ENCODE measurements at places on chromosomes 6 and 20.

DNA sequence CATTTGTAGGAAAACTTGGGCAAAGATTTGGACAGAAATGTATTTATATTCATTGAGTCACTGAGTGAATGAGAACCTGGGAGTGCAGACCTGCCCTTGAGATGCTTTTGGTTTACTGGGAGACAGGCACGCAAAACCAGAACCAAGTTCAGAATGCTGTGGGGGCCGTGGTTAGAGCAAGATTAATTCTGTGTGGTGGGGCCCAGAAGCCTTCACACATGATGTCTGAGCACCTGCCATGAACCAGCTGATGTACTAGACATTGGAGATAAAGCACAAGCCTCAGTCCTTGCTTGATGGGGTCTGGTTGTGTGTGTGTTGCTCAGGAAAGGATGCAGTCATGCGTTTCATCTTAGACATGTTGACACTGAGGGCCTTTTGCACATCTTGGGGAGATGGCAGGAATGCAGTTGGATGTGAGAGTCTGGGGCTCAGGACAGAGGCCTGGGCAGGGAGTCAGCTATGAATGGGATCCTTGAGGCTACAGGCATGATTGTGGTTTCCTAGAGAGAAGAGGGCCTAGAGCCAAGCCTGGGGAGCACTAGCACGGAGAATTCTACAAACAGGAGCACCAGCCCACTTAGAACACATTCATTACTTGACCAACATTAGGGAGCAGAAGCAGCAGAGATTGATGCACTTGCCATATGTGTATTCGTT, 114.3 kb upstream of the TMEM181 start:
- no peak for DNase-seq
- no peak overlapping the region for H3K4me3 ChIP-seq
- H3K4me1 ChIP-seq = no peaks in the 10 kb centered on the region
- H3K36me3 ChIP-seq = peaks cover 8% of the 10 kb centered on the region

DNA sequence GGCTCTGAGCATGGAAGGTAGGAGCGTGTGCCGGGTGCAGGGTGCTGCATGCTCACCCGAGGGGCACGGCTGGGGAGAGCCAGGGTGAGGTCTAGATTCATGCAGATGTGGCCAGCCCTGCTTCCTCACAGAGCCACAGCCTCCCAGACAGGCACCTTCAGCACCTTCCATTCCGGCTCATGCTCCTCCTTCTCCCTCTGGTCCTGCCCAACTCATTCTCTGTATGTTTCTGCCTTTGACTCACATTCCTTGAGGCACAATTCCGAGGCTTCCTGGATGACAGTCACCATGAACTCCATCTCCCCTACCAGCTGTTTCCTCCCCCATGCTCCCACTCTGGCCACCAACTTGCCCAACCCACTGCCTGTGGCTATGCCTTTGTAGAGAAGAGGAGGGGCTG, 35.4 kb downstream of the DACT2 start:
- no peaks in the 10 kb centered on the region for H3K36me3 ChIP-seq
- no peak for DNase-seq
- no peaks in the 10 kb centered on the region for H3K4me1 ChIP-seq
- no peaks in the 10 kb centered on the region for H3K27me3 ChIP-seq
- H3K4me3 ChIP-seq = no peak overlapping the region
- no peak overlapping the region for H3K27ac ChIP-seq

DNA sequence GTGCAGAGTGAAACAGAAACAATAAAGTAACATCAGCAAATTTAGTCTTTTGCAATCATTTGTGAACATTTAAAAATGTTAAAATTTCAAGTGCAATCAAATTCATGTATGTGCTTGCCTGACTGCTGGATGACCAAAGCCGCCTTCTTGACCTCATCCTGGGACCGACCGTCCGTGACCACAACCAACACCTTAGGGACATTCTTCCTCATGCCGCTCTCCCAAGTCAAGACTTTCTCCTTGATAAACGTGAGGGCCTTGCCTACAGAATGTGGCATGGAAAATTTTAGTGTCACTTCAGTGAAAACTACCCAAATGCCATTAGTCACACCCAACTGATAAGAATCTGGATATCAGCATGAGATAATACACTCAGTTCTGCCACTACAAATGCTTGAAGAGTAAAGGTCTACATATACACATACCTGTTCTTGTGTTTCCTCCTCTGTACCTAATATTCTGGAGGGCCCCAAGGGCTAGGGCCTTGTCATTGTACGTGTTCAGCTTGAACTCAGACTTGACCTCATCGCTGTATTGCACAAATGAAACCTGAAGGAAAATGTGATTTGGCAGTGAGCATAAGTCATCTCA, 86.8 kb downstream of the COL12A1 start:
- peaks cover 12% of the 10 kb centered on the region for H3K36me3 ChIP-seq
- DNase-seq = no peak
- no peaks in the 10 kb centered on the region for H3K27me3 ChIP-seq
- no peak overlapping the region for H3K4me3 ChIP-seq

GRCh38 chr6:148947621-148948444, 201.0 kb downstream of the UST start:
- H3K27ac ChIP-seq = no peak overlapping the region
- no peaks in the 10 kb centered on the region for H3K27me3 ChIP-seq
- H3K4me3 ChIP-seq = no peak overlapping the region
- no peak for DNase-seq
- no peaks in the 10 kb centered on the region for H3K36me3 ChIP-seq
- peaks cover 19% of the 10 kb centered on the region for H3K4me1 ChIP-seq

GRCh38 chr20:62222972-62223371, 2.9 kb upstream of the HRH3 start:
- H3K36me3 ChIP-seq = no peaks in the 10 kb centered on the region
- no peak for DNase-seq
- peaks cover 11% of the 10 kb centered on the region for H3K27me3 ChIP-seq
- peaks cover 22% of the 10 kb centered on the region for H3K4me1 ChIP-seq
- no peak overlapping the region for H3K27ac ChIP-seq

DNA sequence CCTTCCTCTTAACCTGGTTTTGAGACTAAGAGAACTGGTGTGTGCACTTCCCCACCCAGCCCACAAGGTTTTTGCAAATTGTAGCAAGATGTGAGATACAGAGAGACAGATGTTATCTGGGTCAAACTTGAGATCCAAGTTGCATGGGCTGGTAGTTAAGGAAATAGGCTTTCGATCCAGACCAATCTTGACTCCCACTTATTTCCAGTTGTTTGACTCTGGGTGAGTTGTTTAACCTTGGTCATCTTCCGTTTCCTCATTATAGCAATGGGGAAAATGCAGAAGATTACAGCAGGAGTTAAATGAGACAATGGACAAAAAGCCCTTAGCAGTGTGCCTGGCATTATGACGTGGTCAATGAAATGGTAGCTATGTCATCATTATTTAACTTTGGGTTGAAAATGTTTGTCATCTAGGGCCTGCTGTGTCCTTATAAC, 1.7 kb downstream of the SNX21 start:
- peaks cover 62% of the 10 kb centered on the region for H3K4me1 ChIP-seq
- H3K4me3 ChIP-seq = peak overlapping the region; percentile 48
- peak overlapping the region; percentile 99 for H3K27ac ChIP-seq
- no peaks in the 10 kb centered on the region for H3K27me3 ChIP-seq
- no peak for DNase-seq

DNA sequence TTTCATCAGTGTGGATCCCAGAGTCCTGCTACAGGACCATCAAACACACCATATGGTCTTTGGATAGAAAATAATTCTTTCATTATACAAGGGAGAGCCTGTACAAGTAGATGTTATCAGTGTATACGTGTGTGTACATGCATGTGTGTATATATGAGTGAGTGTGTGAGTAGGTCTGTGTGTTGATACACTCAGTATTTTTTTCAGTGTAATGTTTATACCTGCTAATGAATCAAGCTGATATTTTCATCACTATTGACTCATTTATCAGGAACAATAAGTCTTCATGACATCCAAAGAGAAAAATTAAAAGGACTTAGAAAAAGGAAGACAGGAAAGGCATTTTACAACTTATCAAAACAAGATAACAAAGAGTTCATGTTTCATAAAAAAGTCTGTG, 66.5 kb downstream of the EPM2A start:
- no peak overlapping the region for H3K27ac ChIP-seq
- no peaks in the 10 kb centered on the region for H3K27me3 ChIP-seq
- H3K4me1 ChIP-seq = no peaks in the 10 kb centered on the region

DNA sequence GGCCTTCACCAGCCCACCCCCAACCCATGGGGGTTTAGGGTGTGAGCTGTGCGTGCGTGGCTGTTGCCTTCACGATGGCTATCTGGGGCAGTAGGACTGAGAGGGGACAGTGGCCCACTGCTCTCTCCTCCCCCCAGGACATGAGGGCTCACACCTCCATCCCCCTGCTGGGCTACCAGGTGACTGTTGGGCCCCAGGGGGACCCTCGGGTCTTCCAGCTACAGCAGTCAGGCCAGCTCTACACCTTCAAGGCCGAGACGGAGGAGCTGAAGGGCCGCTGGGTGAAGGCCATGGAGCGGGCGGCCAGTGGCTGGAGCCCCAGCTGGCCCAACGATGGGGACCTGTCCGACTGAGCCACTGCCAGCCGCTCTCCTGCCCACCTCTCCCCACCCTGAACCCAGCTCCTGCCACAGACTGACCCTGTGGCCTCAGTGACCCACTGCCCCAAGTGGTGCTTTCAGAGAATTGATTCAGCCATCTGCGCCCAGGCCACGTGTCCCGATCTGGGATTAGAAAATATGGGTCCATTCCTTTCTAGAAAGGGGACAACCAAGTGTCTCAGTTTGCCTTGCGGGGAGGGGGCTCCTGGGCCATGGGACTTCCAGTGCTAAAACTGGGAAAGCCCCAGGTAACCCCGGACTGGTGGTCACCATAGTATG, 22.5 kb downstream of the FGD2 start:
- H3K27ac ChIP-seq = no peak overlapping the region
- no peak overlapping the region for H3K4me3 ChIP-seq
- H3K4me1 ChIP-seq = peaks cover 6% of the 10 kb centered on the region
- H3K36me3 ChIP-seq = no peaks in the 10 kb centered on the region
- H3K27me3 ChIP-seq = no peaks in the 10 kb centered on the region

GRCh38 chr6:132446141-132446854, 45.0 kb upstream of the MOXD1 start:
- DNase-seq = no peak
- H3K27ac ChIP-seq = no peak overlapping the region
- no peak overlapping the region for H3K4me3 ChIP-seq
- no peaks in the 10 kb centered on the region for H3K27me3 ChIP-seq
- H3K4me1 ChIP-seq = no peaks in the 10 kb centered on the region

GRCh38 chr6:158323561-158323958, 11.3 kb downstream of the TULP4 start:
- no peak overlapping the region for H3K27ac ChIP-seq
- H3K4me3 ChIP-seq = no peak overlapping the region
- DNase-seq = no peak
- no peaks in the 10 kb centered on the region for H3K27me3 ChIP-seq

GRCh38 chr20:10868299-10868698, 194.5 kb upstream of the JAG1 start:
- no peaks in the 10 kb centered on the region for H3K27me3 ChIP-seq
- H3K27ac ChIP-seq = no peak overlapping the region
- H3K4me1 ChIP-seq = peaks cover 17% of the 10 kb centered on the region
- DNase-seq = peak; percentile 32
- no peaks in the 10 kb centered on the region for H3K36me3 ChIP-seq
